ENCODE measurements at places on chromosomes 6 and 20.
A peak's percentile ranks its signal among the peaks of the same experiment; 100 is the strongest.

GRCh38 chr6:116877743-116878142 lies 701 bp downstream of the RFX6 start:
- no peak for DNase-seq

GRCh38 chr6:130893277-130893676 lies 66.1 kb downstream of the SMLR1 start:
- DNase-seq: no peak

GRCh38 chr6:34115403-34115795 lies 30.5 kb downstream of the GRM4 start:
- peak; percentile 10 for DNase-seq

DNA sequence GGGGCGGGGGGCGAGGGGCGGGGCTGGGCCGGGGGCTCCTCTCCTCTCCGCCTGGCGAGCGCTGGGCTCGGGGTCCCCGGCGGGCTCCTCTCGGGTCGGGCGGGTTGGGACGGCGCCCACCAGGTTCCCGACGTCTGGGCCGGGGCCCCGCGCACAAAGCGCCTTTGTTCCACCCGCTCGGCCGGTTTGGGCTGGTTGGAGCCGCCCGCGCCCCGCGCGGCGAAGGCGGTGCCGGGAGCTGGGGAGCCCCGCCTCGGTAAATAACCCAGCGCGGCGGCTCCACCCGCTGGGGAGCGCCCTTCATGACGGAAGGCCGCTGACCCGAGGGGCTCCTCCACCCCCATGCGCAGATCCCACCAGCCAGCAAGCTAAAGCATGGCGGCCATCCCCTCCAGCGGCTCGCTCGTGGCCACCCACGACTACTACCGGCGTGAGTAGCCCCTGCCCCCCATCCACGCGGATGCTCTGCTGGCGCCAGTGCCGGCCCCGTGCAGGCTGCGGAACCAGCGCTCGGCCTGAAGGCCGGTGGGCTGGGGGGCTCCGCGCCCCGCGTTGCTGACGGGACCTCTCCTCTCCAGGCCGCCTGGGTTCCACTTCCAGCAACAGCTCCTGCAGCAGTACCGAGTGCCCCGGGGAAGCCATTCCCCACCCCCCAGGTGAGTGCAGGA lies 503 bp downstream of the PPDPF start:
- DNase-seq: peak; percentile 81

- DNase-seq: no peak
Observed at GRCh38 chr6:7841781-7842468, 68.7 kb downstream of the TXNDC5 start.

- no peak for DNase-seq
Observed at GRCh38 chr20:2794866-2795447, 5.5 kb downstream of the CPXM1 start.

Measured in activated CD4-positive, alpha-beta memory T cell treated with anti-CD3 and anti-CD28 coated beads for 36 hours (primary cell).